HS-5 (cell line): ENCODE measurements at places on chromosomes 6 and 20.

- DNase-seq: no peak
Measured at GRCh38 chr6:20876561-20876960, 342.3 kb downstream of the CDKAL1 start.

DNA sequence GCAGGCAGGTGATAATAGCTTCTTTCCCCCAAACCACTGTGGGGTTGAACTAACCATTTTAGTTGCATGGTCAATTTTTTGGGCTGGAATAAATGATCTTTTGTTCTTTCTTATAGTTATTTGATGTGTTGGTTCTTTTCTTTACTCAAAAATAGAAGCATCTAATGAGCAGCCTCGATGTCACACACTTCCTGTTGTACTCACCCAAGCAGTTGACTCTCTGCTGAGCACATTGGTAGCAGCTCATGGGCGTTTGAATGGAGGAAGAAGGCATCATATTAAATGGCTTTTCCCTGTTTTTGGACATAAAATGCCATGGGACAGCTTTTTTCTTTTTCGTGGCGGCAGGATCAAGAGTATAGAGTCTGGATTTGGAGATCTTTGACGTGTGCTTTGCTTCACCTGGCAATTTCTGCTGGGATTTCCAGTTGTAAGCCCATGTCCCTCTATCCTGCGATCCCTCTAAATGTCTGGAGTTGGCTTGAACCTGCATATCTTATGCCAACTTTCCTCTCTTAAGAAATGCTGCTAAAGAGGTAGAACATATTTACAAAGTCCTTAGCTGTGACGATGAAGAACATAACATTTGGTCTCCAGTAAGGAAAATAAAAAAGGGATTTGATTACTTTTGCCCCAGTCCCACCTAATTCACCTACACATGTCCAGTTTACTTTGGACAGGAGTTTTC is 268.3 kb downstream of the PRL start:
- DNase-seq: no peak

GRCh38 chr6:41062056-41062455 is 9.1 kb downstream of the APOBEC2 start:
- DNase-seq: no peak

DNA sequence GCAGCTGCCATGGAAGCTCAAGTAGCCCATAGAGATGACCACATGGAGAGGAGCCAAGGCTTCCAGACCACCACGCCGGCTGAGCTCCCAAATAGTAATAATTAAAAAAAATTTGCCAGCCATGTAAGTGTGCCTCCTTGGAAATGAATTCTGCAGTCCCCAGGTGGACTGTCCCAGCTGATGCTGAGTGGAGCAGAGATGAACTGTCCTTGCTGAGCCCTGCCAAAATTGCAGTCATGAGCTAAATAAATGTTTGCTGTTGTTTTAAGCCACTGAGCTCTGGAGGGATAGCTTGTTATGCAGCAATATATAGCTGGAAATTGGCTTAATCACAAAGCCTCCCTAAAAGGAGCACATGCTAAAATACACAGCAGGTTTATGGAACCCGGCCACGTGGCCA is 55.6 kb upstream of the SNRPB2 start:
- no peak for DNase-seq

GRCh38 chr6:16674801-16675392 is 86.4 kb downstream of the ATXN1 start:
- DNase-seq: no peak

- no peak for DNase-seq
Measured at GRCh38 chr20:5222919-5223634, 93.7 kb downstream of the PROKR2 start.

- no peak for DNase-seq
Measured at GRCh38 chr6:7073821-7074525, 33.8 kb upstream of the RREB1 start.

DNA sequence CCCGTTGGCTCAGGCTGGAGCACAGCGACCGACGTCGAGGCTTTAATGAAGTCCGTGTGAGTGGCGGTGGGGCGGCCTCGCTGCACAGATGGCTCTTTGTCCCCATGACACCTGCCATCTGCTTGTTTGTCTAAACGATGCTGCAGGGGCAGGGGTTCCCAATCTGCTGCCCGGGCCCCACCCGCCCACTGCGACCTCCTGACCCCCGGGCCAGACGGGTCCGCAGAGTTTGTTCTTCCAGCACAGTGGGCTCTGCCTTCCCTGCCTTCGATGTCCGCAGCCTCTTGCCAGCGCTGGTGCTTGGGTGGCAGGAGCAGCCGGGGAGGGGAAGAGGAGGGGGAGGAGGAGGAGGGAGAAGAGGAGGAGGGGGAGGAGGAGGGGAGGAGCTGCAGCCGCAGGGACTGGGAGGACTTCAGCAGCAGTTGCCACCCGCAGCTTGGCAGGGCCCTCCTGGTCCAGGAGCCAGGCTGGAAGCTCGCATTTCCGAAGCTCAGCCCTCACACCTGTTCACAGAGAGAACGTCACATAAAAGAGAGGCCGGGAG is 210.0 kb downstream of the DLL1 start:
- DNase-seq: no peak
